ENCODE measurements at places on chromosomes 11 and 22.

DNA sequence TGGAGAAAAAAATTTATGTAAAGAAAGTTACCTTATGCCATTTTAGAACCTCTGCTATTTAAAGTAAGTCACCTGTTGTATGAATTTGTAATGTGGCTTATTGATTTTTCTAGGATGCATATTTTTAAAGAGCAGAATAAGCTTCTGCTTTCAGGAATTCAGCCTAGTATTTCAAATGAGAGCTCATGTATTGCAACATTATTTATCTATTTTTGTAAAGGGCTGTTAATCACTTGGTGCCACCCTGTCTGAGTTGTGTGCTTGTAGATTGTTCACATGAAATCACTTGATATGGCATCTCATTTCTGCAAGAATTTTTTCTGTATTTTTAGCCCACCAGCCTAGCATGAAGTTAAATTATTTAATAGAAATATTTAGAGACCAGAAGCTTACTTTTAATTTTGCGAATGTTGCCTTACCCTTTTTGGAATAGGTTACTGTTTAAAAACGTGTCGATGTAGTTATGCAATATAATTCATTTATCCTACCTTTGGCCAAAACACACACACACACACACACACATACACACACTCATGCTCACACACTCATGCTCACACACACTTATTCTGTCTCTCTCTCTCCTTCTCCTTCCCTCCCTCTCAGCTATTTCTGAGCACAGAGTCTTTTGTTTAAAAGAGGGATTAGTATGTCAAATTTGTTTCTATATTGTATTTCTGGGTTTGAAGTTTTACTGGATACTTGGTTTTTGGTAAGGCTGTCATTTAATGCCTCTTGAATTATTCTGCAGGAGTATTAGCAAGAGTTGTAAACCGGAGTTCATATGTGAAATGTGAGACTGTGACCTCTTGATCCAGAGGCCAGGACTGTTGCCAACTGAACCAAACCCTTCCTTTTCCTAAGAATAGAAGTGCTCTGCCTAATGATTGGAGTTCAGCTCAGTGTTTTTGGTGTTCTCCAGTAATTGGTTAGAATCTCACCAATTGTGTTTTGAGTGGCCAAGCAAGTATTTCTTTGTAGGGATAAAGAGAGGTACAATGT is 34.4 kb downstream of the YAP1 start:
- DNase-seq, result no peak

DNA sequence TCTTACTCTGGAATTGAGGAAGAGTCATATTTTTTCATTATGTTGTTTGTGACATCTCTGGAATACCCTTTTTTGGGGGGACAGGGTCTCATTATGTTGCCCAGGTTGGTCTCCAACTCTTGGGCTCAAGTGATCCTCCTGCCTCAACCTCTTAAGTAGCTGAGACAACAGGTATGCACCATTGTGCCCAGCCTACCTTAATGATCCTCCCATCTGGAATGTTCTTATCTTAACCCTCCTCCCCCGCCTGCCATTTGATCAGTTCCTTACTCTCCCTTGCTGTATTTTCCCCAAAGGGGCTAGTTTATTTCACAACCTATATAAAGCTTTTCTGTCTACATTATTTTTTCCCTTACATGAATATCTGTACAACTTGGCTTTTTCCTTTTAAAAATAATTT is 594.7 kb downstream of the METTL15 start:
- no peak for DNase-seq

- DNase-seq, result no peak
These were observed 5.9 kb upstream of the SLC22A12 start for GRCh38 chr11:64585150-64585549.

- DNase-seq, result no peak
These were observed 127.5 kb downstream of the APIP start for GRCh38 chr11:34788642-34789041.

- no peak for DNase-seq
These were observed 202.5 kb downstream of the TRIM29 start for GRCh38 chr11:119935349-119935925.

DNA sequence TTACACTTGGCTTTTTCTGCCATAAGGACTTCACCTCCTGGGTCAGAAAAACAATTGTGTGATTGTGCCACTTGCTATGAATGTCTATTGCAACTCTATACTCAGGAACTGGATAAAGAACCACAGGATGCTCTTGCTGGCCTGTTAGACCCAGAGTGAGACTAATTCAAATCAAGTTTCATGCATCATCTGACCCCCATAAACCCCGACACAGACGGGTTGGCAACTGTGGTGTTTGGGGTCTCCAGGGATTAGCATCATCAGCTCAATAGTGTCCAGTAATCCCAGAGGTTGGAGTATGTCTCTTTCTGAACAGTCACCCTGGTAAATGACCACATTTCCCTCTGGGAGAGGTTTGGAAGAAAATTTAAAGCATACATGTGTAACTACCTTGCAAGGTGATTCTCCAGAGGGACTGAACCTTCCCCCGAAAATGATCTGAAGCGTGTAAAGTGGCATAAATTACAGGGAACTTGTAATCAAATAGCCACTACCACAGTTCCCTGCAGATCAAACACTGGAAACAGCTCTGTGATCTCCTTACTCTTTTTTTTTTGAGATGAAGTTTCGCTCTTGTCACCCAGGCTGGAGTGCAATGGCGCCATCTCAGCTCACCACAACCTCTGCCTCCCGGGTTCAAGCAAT is 1097.6 kb downstream of the TBC1D22A start:
- no peak for DNase-seq

- DNase-seq, result no peak
These were observed 236.8 kb upstream of the PITPNB start for GRCh38 chr22:28155808-28156207.

DNA sequence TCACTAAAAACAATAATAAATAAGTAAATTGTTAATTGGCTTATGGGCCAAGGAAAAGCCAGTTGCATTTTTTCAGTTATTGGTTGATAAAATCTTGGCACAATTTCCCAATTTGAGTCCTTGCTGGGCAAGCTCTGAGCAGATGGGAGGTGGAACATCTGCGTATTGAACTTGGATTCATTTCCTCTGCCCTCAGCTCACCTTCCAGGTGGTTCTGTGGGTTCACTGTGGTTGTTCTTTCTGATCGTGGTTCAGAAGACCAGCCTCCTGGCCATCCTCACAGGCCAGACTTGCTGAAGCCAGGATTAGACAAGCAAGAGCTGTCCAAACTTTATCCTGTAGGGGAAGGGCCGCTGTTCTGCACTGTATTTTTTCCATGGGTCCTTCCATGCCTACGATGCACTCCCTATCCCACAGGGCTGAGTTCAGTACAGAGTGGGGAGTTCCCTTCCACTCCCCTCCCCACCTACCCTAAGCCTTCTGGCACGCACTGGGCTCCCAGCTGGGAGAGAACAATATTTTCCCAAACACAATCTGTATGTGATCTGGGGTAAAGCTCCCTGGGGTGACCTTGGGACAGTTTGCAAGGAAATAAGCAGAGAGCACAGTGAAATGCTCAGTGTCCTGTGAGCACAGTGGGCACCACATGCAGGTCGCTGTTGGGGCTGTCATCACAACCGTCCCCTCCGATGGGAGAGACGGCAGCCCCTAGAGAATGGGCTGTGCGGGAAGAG is 43.5 kb upstream of the TP53I11 start:
- DNase-seq, result no peak

- no peak for DNase-seq
These were observed 40.5 kb downstream of the NAT10 start for GRCh38 chr11:34145847-34146381.

GRCh38 chr11:100680070-100680469 is 7.0 kb upstream of the ARHGAP42 start:
- DNase-seq, result no peak

DNA sequence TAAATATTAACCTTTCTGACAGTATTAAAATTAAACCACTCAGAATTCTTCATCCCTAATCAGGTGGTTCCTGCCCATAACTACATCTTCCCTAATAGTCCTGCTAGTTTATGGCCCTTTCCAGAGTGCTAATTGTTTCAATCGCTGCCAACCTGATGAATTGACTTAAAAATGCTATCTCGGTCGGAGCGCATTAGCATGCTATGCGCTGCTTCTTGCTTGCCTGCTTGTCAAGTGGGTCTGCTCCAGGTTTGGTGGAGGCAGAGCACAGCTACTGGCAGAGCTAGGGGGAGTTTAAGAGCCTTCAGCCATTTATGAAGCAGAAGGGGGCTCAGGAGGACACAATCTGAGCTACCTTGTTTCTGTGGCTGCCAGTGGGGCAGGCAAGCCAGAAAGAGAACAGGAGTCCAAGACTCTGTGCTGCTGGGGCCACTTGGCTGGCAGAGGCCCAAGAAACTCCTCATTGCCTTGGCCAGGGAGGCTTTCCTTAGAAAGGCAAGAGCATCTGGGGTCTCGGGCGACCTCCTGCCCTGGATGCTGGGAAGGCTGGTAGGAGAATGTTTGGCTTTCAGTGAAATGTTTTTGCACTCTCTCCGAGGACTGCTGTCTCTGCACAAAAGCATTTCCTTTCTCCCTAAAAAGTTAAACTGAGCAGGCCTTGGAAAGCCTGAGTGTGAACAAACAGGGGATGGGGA is 62.1 kb upstream of the PHOX2A start:
- no peak for DNase-seq

DNA sequence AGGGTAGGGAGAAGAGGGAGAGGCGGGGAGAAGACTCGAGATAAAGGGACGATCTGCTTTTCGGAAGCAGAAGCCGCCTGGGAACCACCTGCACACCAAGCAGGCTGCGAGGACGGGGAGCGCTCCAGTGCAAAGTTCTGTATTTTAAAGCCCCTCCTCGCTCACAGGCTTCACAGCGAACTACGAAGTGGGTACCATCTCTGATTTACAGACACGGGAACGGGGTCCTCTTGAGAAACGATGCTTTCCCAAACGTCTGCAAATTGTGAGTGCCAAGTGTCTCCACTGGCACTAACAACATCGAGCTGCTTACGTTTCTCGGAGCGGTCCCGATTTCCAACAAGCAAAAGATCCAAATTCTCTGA is 700 bp upstream of the STX3 start:
- DNase-seq, result peak; percentile 60

DNA sequence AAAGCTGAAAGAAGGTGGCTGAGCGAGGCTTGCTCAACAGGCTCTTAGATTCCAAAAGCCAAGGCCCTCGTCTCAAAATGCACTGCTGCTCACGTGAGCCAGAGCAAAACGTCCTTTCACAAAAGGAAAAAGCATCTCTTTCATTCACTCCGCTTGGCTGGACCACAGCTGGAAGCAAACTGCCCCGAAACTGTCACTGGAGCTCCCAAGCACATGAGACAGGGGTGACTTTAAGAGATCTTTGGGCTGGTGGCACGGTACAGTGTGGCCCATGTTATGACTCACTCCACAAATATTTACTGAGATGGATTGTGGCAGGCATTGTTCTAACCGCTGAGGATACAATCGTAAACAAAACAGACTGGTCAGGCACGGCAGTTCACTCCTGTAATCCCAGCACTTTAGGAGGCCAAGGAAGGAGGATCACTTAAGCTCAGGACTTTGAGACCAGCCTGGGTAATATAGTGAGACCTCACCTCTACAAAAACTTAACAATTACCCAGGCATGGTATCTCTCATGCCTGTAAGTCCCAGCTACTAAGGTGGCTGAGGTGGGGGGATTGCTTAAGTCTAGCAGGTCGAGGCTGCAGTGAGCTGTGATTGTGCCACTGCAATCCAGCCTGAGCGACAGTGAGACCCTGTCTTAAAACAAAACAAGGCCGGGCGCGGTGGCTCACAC is 3.6 kb downstream of the PLA2G6 start:
- DNase-seq, result peak; percentile 28

GRCh38 chr22:48240935-48241230 is 1478.4 kb downstream of the TBC1D22A start:
- DNase-seq, result no peak

DNA sequence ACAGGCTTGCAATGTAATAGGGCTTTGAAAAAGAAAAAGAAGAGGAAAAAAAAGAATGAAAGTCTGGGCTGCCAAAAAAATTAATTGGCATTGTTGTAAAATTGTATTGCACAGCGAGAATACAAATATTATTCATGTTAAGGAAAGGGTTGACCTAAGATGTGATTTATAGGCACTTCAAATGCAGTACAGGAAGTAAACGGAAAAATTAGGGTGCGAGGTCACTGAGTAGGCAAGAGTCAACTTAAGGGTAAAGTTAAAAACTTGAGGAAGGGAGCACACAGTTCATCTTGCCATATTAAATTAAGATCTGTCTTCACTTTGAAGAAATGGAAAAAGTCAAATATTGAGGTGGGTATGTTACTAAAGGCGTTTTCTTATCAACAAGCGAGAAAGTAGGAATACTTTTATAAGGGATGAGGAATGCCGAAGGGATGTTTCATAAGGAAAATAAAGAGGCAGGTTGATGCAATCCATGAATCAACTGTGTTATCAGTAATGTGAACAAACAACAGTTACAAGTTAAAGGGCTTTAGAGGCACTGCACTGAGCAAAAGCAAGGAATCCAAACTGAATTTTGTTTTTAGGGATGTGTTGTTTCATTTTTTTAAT is 123.0 kb downstream of the WT1 start:
- no peak for DNase-seq

DNA sequence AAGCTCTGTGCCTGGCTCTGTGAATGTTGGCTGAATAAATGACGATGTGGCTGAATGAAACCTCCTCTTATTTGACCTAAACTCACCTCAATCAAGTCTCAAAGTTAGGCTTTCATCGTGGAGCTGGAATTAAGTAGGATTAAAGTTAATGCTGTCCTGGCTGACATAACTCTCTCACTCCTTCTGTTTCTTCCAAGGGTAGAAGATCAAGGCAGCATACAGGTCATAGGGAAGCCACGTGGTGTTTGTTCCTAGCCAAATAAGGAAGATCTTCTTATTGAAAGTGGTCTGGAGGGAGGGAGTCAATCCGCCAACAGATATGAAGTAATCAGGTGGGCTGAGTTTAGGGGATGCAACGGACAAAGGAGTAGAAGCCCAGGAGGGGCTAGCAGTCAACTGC is 59.5 kb downstream of the TRIM29 start:
- no peak for DNase-seq

DNA sequence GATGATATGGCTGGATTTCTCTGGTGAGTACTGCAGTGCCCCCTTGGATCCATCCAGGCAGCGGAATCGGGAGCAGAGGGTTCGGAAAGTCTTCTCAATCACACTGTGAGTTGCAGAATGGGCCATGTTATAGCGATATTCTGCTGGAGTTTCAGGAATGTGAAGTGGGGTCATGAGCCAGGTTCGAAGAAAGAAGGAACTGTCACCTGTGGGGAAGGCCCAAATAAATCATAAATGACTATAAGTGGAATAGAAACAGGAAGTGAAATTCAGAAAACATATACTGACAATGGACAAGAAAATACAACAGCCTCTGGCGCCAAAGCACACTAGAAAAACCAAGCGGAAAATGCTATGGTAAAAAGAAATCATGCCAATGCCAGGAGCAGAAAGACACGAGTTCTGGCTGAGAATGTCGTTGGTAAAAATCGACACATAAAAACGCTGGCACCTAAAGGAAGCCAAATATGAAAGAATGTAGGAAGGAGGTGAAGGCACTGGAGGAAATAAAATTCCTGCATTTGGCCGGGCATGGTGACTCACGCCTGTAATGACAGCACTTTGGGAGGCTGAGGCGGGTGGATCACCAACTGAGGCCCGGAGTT is 10.0 kb upstream of the AMBRA1 start:
- DNase-seq, result no peak

GRCh38 chr11:12248330-12248729 is 129.0 kb upstream of the PARVA start:
- no peak for DNase-seq

Data from suppressor macrophage treated with lipopolysaccharide for 1 hour (primary cell).